ENCODE measurements at places on chromosomes 2 and 18.

DNA sequence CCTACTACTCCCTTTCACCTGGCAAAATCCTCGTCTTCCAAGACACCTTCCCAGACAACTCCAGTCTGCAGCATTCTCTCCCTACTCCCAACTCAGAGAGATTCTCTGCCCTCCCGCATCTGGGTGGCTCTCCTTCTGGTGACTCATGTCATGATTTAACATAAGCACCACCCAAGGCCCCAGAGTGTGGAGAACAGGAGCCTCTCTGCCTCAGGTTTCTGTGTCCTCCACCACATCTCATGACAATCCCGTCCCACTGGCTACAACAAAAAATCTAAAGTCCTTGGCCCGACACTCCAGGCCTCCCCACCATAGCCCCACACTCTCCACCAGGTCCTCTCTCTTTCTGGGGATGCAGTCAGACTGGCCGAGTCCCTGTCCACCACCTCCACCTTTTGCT is 197.1 kb downstream of the BCL11A start:
- DNase-seq = no peak

DNA sequence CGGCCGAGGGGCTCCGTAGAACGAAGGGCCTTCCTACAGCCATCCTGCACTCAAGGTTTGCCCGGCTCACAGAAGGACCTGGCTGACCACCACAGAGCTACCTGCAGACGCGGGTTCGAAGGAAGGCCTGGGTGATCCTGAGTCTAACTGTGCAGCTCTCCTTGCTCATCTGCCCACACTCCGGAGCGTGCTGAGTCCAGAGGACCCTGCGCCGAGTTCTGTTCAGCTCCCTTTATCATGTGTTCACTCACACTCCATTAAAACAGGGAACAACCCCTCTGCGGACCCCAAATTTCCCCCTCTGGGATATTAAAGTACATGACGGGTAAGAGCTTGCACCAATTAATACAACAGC is 138.3 kb downstream of the PXDN start:
- DNase-seq = no peak

DNA sequence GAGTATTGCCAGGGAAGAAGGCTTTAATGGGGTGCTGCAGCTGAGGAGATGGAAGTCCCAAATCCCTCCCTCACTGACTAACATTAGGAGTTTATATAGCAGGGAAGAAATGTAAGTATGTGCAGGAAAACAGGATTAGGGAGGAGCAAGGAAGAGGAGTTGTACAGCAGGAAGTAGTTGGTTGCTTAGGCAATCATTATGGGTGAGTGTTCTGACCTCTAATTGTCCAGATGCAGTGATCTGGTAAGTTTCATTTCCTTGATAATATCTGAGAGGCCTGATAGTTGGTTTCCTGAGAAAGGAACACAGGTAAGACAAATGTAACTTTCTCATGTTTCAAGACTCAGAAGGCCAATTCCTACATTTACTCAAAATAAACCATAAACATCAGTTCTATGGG is 331.9 kb upstream of the GULP1 start:
- no peak for DNase-seq

DNA sequence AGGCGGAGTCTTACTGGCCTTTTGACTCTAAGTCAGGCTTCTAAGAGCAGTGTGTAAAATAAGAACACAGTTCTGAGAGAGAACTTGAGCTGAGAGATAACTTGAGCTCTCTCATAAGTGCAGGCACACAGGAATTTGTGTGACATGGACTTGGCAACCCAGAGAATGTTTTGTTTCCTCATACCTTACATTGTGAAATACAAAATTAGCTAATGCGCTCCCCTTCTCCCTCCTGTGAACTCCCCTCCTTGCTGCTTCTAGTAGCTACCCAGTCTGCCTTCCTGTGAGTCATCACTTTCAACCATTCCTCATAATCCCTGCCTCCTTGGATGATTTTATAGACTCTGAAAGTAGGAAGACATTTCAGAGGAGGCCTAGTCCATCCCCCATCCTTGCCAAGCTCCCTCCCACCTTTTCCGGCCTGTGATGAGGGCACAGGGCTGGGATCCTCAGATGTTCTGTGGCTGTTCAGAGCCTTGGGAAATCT is 22.6 kb downstream of the FER1L5 start:
- DNase-seq = no peak

- no peak for DNase-seq
These were observed 816.8 kb downstream of the TRIB2 start for GRCh38 chr2:13533524-13533922.

GRCh38 chr18:62715436-62715758 is at the start of gene PHLPP1:
Gene PHLPP1, plus strand, starts transcription at chr18:62715541. Its CDS starts 143 bp downstream, at chr18:62715684.
- no peak for DNase-seq

- DNase-seq = no peak
These were observed 49.2 kb upstream of the CDC42EP3 start for GRCh38 chr2:37720533-37721200.

DNA sequence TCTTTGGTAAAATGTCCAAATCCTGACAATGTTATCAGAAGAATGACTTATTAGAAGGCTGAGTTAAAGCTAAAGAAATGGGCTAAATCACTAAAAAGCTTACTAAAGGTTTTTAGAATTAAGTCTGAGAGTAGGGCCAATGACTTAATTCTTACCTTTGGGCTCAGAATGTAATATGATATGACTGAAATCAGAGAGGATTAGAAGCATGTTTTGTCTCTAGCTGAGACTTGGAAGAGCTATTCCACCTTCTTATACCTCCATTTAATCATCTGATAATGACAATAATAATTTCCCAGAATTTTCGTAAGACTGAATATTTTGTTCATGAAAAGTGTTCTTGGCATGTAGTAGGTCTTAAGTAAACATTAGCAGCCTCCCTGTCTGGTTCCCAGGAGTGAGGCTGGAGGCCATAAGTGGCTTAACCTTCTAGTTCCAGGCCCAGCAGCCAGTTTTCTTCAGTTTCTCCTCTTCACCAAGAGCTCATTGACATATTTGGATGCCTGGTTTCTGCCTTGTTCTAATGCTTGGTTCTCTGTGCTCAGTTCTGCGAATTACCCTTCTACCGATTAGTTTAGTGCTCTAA is 25.5 kb upstream of the E2F6 start:
- DNase-seq = no peak

DNA sequence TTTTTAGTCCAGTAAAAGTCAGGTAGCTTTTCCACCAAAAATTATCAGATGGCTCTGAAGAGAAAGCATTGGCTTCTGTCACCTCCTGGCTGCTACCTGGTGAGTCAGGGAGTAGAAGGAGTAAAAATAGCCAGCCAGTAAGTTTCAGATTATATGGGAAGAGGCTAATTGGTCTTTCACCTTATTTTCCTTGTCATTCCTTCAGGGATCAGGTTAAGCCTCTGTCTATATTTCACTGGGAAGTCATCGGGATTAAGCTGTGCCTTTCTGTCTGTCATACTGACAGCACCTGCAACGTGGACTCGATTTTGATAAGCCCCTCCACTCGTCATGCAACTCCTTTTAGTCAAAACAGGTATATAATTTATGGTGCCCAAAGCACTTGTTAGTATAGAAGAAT is 380.7 kb upstream of the CELF4 start:
- no peak for DNase-seq
